Activated T-helper 9 cell treated with anti-CD3 and anti-CD28 coated beads, Interleukin-2, amount 50 U/mL, for 16 hours (primary cell): ENCODE measurements at places on chromosomes 6 and 20.

DNA sequence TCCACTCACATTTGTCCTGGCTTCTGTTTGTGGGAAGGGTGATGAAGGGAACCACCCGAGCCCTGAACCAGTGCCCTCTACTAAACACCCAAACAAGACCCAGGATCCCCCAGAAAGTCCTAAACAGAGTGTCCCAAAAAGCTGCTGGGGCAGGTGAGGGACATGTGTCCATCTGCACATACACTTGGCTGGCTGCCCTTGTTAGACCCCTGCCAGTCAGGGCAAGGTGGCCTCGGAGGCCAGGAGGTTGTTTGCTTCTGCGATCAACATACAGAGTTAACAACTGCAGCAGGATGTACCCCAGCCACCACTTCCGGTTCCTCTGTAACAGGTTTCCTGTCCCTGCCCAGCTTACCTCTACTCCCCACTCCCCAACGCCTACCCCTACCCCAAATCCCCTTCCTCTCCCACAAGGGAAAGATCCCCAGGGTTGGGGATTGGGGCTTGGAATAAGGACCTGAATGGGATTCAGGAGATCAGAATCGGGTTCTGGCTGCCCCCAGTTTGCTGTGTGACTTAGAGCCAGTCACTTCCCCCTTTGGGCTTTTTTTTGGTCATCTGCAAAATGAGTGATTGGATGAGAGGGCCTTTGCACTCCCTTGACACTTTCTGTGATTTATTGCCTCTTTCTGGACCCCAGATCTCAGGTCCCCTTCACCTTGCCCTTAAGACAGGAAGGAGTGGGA is 13.9 kb downstream of the DEF6 start:
- DNase-seq: no peak

- no peak for DNase-seq
These were observed 72.7 kb downstream of the NFATC2 start for GRCh38 chr20:51469578-51470498.

DNA sequence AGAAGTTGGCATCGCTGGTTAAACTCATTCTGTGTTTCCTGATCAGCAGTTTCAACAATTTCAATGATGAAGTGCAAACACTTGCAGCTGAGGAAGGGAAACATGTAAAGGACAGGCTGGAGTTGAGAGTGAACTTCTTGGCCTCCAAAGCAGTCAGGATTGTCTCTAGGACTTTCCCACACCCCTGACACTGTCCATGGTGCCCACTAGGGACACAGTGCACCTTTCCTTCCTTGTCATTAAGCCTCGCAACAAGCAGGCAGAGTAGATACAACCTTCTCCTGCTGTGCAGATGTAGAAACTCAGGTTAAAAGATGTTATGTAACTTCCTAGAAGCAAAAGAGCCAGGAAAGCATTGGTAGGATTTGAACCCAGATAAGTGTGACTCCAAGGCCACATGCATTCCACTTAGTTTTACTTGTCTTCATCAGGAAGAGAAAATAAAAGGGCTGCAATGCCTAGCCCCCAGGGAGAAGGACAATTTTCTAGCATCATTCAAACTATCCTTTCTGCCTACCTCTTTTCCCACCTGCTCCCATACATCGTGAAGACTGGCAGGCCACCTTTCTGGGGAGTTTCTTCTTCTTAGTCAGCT is 39.2 kb upstream of the IL17A start:
- DNase-seq: no peak

- DNase-seq: no peak
These were observed 111.1 kb downstream of the COL12A1 start for GRCh38 chr6:75094614-75095200.

DNA sequence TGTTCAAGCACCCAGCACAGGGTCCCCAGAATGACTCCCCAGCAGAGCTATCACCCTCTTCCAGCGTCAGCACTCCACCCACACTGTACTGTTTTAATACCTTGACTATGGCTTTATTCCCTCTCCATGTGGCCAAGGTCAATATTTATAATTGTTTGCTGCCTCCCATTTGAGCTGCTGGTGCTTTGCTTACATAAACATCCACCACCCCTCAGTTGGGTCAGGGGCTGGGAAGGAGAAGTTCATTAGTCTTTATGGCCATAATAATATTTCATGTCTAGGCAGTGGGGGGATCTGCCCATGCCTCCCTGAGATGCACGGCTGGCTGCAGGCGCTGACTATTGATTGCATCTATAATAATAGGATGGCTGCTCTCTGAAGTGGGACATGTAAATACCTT is 41.8 kb upstream of the SAYSD1 start:
- DNase-seq: no peak

GRCh38 chr6:125985979-125986300 is 400 bp upstream of the TRMT11 start:
- no peak for DNase-seq

DNA sequence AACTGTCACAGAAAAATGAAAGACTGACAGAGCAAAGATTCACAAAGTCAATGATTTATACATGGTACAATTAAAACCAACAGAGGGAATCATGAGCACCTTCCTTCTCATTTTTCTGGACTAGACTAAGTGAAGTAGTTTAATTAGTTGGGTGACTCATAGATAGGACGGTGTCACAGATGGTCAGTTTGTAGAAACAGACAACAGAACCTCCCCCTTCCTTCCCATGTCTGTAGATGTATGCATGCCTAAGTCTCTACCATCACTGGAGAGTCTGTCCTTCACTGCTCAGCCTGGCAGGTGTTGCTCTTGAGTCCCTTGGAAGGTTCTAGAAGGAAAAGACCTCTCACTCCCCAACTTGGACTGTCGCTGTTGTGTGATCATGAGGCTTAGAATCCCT is 75.4 kb upstream of the EEF1E1 start:
- DNase-seq: no peak

GRCh38 chr6:125293587-125293986 is 8.2 kb downstream of the HDDC2 start:
- no peak for DNase-seq

DNA sequence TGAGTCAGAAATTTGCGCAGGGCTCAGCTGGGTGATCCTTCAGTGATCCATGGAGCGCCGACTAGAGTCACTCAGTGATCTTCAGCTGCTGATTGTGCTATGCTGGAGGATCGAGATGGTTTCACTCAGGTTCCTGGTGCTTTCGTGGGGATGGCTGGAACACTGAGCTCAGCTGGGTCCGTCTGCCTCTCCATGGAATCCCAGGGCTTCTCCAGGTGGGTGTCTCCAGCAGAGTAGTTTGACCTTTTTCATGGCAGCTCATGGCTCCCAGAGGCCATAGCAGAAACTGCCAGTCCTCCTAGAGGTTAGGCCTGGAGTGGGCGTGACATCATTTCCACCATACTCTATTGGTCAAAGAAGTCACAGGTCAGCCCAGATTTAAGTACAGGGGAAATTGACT is 88.8 kb upstream of the SIRPA start:
- no peak for DNase-seq
